Stimulated activated CD4-positive, alpha-beta T cell treated with anti-CD3 and anti-CD28 coated beads, Interleukin-1b, Interleukin-23, amount 100 ng/mL, for 1 hour (primary cell): ENCODE measurements at places on chromosomes 6 and 20.
A peak's percentile ranks its signal among the peaks of the same experiment; 100 is the strongest.

DNA sequence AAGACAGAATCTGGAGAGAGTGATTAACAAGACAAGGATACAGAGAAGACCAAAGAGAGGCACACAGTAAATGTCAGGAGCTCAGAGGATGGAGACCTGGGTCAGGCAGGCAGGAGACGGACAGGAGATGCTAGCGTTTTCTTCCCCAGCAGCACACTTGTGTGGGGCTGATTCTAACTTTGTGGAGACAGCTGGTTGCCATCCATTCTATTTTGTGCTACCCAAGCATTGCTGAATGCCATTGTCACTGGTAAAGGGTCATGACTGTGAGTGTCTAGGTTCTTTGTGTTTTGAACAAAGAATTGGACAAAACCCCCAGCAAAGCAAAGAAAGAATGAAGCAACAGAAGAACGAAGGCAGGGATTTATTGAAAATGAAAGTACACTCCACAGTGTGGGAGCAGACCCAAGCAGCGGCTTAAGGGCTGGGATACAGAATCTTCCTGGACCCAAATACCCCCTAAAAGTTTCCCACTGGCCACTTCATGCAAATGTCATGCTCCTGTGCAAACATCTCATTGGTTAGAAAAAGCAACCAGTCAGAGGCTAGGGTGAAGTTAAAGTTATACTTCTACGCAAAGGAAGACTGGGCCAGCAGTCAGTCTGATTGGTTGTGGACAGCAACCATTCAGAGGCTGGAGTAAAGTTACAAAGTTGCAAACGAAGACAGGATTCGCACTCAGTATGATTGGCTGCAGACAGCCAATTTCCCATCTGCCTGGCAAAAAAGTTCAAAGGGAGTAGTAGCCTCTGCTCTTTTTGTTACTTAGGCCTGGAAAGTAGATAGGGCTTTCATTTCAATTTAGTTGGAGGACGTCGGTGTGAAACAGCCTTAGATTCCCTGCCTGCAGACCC is 17.5 kb downstream of the PTK7 start:
- no peak for DNase-seq

DNA sequence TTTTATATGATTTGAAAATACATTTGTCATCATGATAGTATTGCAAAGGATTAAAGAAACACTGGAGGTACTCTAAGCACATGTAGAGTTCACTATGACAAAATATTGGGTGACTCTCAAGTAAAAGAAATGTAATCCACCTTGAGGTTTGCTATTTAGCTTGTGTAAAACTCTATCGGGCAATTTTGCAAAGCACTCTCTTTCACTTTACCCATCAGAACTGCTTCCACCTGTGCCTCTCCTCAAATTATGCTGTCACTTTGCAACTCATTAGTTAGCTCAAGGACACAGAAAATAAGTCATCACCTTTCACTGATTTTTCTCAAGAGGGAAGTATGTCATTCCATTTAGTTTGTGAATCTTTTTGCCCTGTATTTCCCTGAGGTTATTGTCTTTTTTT is 14.0 kb downstream of the TRDN start:
- DNase-seq: no peak

DNA sequence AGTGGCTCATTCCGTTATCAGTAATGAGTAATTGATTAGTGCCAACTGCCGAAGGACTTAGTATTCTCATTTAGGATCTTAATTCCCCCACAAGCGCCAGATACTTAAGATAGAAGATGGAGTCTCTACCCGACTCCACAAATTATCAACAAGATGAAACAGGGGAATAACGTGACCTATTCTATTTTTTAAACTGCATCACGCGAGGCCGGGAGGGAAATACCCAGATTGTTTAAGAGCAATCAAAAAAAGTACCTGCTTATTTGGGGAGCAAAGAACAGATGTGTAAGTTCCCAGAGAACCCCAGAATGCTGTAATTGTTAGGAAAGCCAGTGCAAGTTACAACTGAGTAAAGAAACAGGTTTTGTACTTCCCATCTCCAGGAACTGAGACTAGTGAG is 1.1 kb upstream of the MAP3K5 start:
- no peak for DNase-seq

- no peak for DNase-seq
Observed at GRCh38 chr6:126112171-126112632, 125.9 kb downstream of the TRMT11 start.

DNA sequence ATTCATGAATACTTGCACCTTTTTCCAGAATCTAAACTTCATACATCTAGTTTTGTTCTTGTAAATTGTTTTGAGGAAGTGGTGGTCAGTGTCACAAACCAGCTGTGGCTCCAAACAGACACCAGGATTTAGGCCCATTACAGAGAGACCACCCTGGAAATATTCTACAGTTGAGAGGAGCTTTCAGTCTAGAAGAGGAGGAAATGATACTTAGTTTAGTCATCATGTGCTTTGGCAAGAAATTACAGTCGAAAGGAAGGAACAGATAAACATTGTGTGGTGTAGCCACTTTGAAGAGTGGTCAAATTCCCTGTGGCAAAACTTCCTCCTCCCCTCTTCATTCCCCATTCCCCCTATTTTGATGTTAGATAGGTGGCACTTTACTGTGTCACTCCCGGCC is 15.7 kb downstream of the DCBLD1 start:
- DNase-seq: no peak

- no peak for DNase-seq
Observed at GRCh38 chr20:34891166-34892062, 15.0 kb downstream of the ACSS2 start.

DNA sequence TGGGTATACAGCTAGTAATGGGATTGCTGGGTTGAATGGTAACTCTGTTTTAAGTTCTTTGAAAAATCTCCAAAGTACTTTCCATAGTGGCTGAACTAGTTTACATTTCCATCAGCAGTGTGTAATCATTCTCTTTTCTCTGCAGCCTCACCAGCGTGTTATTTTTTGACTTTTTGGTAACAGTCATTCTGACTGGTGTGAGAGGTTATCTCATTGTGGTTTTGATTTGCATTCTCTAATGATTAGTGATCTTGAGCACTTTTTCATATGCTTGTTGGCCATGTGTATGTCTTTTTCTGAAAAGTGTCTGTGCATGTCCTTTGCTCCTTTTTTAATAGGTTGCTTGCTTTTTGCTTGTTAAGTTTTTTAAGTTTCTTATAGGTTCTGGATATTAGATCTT is 194.2 kb upstream of the PHACTR1 start:
- no peak for DNase-seq

- DNase-seq: peak; percentile 9
Observed at GRCh38 chr20:57092112-57092899, 174.1 kb downstream of the BMP7 start.
